Uterine smooth muscle cell (primary cell): ENCODE measurements at places on chromosomes 4 and X. TPM values are rescaled to one million over a fixed set of nuclear protein-coding genes. Genes with fewer than 3 reads are reported as not detected.

Gene ANKRD17
- total RNA-seq = 45.6 and 60.6 TPM in 2 replicates

Gene ART3
- total RNA-seq = not detected in 2 replicates

Gene TSPAN6
- 22.0 and 39.2 TPM in 2 replicates for total RNA-seq

Gene DCHS2
- total RNA-seq = 0.11 and 0.12 TPM in 2 replicates

Gene DIPK2B
- total RNA-seq = 0.11 and 0.12 TPM in 2 replicates

Gene CXCL6
- 0.77 and 1.1 TPM in 2 replicates for total RNA-seq

Gene IL2RG
- not detected in 2 replicates for total RNA-seq

Gene TIMP1
- 461 and 698 TPM in 2 replicates for total RNA-seq

Gene C4orf54
- under 0.01 TPM in 1 of 2 replicates, not detected in the other for total RNA-seq

Gene TCEAL6
- not detected in 2 replicates for total RNA-seq

Gene SAGE1
- total RNA-seq = not detected in 2 replicates

Gene BEX3
- total RNA-seq = 239 and 345 TPM in 2 replicates

Gene ATP5ME
- total RNA-seq = 68.3 and 154 TPM in 2 replicates

Gene PRRG3
- 0.33 and 1.2 TPM in 2 replicates for total RNA-seq

Gene MAOA
- total RNA-seq = 4.0 and 5.5 TPM in 2 replicates

Gene DMRTC1
- total RNA-seq = not detected in 2 replicates

Gene RAB39B
- 2.4 and 5.7 TPM in 2 replicates for total RNA-seq

Gene ODAPH
- total RNA-seq = not detected in 2 replicates

Gene FAM149A
- 4.5 and 5.2 TPM in 2 replicates for total RNA-seq

Gene PNMA6A
- 3.5 and 8.7 TPM in 2 replicates for total RNA-seq

Gene BBS12
- 4.6 and 7.2 TPM in 2 replicates for total RNA-seq

Gene ANAPC4
- total RNA-seq = 27.6 and 36.7 TPM in 2 replicates

Gene SLITRK2
- under 0.01 TPM in 1 of 2 replicates, not detected in the other for total RNA-seq

Gene BTK
- under 0.01 TPM in 1 of 2 replicates, not detected in the other for total RNA-seq

Gene ACE2
- not detected in 2 replicates for total RNA-seq

Gene FABP2
- total RNA-seq = not detected in 2 replicates

Gene TRIML2
- total RNA-seq = not detected in 2 replicates

Gene SMIM43
- 0.25 and 0.89 TPM in 2 replicates for total RNA-seq

Gene SASH3
- total RNA-seq = not detected in 2 replicates

Gene PHOX2B
- total RNA-seq = not detected in 2 replicates

Gene NSUN7
- total RNA-seq = 0.22 and 1.1 TPM in 2 replicates

Gene CENPVL2
- total RNA-seq = not detected in 2 replicates

Gene MAPK10
- total RNA-seq = 21.1 and 23.4 TPM in 2 replicates

Gene FAM9B
- not detected in 2 replicates for total RNA-seq

Gene THAP6
- 13.7 and 15.6 TPM in 2 replicates for total RNA-seq

Gene OPRPN
- not detected in 2 replicates for total RNA-seq

Gene SLBP
- total RNA-seq = 49.4 and 94.5 TPM in 2 replicates

Gene PABPC1L2B
- not detected in 2 replicates for total RNA-seq

Gene PAGE1
- total RNA-seq = not detected in 2 replicates

Gene DGKK
- not detected in 2 replicates for total RNA-seq

Gene NPY5R
- total RNA-seq = not detected in 2 replicates

Gene CXCL1
- total RNA-seq = 2.9 and 3.9 TPM in 2 replicates

Gene SPRY1
- 1.9 and 3.8 TPM in 2 replicates for total RNA-seq
